ENCODE measurements at places on chromosomes 7 and 10.

GRCh38 chr10:105121743-105122142 is 480.7 kb downstream of the SORCS3 start:
- DNase-seq: no peak

DNA sequence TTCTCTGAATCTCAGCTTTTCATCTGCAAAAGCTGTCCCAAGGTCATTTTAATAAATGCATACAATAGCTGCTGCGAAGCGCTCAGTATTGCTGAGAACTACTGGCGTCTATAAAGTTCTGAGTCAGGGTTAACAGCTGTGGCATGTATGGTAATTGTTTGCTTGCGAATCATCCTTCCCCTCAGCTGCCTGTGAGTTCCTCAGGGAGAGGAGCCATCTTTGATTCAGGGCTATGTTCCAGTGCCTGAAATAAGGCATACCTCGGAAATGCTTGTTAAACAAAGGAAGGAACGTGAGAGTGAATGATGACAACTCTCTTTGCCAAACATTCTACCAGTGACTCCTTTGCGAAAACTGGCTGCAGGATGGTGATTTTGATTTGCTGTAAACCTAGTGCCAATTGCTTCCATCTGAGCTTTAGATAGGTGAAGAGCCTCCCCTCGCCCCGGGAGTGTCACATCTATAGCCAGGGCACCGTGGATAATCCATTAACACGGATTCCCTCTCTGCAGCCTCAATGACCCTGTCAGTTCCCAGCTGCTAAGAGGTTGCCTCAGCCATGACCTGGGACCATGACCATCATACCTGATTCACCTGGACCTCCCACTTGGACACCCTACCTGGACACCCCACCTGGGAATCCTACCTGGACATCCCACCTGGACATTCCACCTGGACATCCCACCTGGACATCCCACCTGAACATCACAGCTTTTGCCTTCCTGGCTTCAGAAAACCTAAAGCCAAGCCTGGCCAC is 39.6 kb downstream of the GPRIN2 start:
- no peak for DNase-seq

- no peak for DNase-seq
Observed at GRCh38 chr7:24141874-24142509, 142.0 kb upstream of the NPY start.

DNA sequence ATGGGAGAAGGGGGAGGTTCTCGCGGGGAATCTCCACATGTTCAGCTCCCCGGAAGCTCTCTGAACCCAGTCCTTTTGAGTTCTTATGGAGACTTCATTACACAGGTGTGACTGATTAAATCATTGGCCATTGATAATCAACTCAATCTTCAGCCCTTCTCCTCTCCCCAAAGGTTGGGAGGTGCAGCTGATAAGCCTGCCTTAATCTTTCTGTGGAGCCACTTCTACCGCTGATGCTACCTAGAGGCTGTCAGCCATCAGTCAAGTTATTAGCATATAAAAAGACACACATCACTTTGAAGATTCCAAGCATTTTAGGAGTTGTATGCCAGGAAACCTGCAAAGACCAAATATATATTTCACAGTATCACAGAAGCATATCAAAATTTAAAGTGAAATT is 91.7 kb downstream of the MARCHF5 start:
- DNase-seq: no peak

GRCh38 chr10:3622845-3623621 is 162.0 kb downstream of the KLF6 start:
- peak; percentile 61 for DNase-seq

DNA sequence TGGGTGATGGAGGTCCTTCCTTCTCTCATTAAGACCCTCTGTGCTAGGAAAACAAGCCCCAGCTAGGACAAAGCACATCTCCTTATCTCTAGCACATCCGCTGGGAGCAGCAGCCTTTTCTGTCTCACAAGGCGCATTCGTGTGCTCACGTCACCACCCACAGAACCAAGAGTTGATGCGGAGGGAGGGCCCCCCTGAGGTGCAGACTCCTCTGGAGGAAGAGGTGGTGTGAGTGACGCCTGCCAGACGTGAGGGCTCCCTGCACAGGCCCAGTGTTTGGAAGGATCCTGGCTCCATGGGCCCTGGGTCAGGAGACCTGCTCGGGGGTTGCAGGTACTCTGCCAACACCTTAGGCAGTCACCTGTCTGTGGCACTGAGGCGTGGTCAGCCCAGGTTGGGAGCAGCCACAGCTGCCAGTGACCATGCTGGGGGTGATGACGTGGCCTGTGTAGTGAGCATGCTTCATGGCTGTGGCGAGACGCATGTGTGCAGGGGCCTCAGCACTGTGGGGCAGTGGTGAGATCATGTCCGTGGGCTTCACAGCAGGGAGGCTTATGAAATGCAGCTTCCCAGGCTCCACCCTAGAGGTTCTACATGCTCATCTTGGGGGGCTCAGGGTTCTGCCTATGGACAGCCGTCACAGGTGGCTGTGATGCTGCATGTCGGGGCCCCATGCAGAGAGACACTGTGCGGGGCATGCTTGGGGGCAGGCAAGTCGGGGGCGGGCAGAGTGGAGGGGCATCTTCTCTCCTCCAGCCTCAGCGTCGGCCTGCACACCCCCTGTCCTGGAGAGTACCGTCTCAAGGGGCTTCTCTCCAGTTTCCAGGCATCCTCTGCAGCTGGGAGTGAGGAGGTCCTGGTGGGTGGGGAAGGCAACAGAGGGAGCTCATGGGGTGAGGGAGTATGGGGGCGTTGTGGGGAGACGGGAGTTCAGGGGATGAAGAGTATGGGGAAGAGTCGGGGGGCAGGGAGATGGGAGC is 56.2 kb upstream of the DPYSL4 start:
- no peak for DNase-seq

DNA sequence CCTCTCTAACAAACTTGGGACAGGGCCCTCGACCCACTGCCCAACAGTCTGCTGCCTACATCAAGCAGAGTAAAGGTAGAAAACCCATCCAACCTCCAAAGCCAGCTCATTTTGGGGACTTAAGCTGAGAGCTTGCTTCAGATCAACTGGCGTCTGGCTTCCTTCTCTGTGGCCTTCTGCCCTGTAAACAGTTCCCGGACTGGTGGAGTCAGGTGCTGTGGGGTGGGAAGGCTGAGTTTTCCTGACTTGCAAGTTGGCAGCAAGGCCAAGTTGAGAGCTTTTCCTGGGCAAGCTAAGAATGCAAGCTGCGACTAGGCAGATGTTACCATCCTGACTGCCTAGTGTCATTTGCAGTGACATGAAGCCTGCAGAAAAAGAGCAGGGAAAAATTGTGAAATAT is 3.7 kb downstream of the GALNT17 start:
- no peak for DNase-seq

- peak; percentile 2 for DNase-seq
Observed at GRCh38 chr7:21828841-21829240, 116.9 kb downstream of the CDCA7L start.

GRCh38 chr7:41834805-41835694 is 132.2 kb upstream of the INHBA start:
- DNase-seq: no peak

DNA sequence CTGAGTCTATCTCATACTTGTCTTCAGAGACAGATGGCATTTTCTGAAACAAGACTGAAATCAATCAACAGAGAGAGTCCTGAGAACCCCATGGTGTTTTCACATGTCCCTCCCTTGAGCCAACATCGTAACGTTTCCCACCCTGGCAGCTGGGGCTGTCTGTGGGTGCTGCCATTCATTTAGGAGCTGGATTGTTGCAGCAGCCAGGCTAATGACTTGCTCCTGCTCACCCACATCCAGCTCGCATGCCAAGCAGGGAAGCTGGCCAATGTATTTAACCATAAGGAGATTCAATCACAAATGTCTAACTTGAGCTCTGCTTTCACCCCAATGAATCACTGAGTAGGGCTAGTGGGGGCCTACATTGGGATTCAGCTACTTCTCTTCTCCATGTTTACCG is 146.1 kb downstream of the ADRA2A start:
- no peak for DNase-seq

- DNase-seq: no peak
Observed at GRCh38 chr10:14476641-14477407, 146.1 kb upstream of the FRMD4A start.

DNA sequence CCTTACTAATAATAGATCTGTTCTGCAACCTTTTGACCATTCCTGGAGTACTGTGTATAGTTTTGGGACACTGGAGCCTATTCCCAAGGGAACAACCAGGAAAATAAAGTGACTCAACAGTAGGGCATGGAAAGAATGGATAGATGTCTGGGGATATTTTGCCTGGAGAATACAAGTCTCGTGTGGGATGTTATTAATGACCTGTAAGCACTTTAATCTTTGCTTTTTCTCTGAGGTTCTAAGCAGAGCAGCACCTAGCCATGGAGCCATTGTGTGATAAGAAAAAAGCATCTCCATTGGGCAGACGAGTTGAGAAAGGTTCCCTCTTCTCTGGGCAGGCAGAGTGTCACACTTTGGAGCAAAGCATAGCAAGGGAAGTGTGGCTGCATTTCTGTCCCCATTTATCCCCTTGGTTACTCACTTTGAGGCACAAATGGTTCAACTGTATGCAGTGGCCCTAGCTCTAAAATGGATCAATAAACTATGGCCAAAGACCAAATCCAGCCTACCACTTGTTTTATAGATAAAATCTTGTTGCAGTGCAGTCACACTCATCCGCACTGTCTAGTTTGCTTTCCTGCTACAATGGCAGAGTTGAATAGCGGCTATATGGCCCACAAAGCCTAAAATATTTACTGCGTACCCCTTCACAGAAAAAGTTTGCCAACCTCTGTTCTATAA is 21.0 kb upstream of the CCDC71L start:
- DNase-seq: no peak

DNA sequence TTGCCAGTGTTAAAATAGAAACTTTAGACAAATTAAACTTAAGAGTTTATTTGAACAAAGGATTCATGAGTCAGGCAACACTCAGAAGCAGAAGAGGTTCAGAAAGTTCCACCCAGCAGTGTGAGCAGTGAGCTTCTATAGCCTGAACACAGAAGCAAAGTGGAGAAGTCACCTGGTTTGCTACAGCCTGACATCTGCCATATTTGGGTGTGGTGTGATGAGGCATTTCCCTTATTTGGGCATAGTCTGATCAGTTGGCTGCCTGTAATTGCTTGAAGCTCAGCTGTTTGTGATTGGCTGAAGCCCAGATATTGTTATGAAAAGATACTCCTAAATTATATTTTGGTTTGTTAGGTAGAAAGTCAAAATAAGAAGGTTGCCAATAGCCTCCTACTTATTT is 39.1 kb downstream of the VWC2 start:
- no peak for DNase-seq

DNA sequence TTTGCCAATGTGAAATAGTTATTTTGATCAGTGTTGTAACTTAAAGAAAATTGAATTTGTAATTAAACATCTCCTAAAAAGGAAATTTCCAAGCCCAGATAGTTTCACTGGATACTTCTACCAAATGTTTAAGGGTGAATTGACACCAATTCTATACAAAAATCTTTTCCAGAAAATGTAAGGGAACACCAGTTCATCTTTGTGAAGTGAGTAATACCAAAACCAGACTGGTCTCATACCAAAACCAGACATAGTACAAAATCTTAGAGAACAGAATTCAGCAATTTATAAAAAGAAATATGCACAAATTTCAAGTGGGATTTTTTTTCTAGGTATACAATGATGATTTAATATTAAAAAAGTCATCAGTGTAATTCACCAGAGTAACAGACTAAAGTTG is 86.0 kb upstream of the ZNF32 start:
- DNase-seq: no peak

DNA sequence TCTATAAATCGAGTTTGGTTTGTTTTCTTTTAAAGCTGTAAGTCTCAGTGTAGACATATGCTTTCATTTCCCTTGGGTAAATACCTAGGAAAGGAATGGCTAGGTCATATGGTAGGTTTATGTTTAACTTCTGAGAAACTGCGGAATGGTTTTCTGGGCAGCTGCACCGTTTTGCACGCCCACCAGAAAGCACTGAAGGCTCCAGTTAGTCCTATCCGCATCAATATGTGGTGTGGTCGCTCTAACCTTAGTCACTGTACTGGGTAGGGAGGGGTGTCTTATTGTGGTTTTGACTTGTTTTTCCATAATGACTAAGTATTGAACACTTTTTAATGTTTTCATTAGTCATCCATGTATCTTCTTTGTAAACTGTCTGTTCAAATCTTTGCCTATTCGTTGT is 279.5 kb upstream of the AKR1E2 start:
- no peak for DNase-seq

DNA sequence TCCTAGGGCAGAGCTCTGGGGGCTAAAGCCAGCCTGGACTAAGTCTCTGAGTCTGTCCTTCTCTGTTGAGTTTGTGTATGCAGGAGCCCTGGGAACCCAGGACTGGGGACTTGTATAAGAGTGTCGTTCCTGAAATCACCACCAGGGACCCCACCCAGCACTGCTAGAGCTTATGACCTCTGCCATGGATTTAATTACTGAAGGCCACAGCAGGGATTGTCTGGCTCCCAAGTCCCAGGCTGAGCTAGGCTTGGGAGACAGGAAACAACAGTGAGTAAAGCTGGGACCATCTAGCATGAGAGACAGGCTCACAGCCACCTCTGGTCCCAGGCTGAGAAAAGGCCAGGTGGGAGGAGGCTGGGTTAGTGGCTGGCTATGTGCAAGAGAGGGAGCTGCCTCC is 1.4 kb upstream of the TSPAN15 start:
- peak; percentile 73 for DNase-seq

DNA sequence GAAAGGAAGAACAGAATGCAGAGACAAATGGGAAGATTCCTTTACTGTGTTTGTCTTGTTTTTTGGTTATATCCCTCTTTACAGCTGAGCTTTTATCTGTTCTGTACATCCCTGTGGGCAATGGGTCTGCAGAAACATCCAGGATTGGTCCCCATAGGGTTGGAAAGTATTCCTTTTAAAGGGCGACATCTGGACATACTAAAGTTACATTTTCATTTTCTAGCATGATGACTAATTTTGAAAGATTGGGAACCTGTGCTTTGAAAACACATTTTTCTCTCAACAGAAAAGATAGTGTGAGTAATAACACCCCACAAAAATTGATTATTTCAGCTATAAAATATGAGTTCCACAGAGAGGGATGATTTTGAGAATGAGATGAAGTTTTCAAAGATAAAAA is 435.8 kb downstream of the GPAM start:
- DNase-seq: no peak

DNA sequence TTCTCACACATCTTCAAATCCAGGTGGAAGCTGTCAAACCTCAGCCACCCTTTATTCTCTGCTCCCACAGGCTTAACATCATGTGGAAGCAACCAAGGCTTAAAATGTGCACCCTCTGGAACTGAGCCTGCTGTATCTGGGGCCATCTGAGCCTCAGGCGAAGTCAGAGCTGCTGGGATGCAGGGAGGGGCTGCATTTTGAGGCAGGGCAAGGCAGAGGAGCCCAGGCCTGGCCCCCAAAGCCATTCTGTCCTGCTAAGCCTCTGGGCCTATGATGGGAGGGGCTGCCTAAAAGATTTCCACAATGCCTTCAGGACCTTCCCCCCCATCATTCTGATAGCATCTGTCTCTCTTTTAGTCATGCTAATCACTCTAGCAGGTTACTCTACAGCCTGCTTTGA is 51.7 kb upstream of the COBL start:
- no peak for DNase-seq

GRCh38 chr10:110501142-110501937 is 3.6 kb downstream of the DUSP5 start:
- peak; percentile 90 for DNase-seq

Data from GM12865 (cell line).